ENCODE measurements at places on chromosomes 12 and 14.

- DNase-seq: no peak
Measured at GRCh38 chr14:96805956-96806355, 8.8 kb downstream of the VRK1 start.

DNA sequence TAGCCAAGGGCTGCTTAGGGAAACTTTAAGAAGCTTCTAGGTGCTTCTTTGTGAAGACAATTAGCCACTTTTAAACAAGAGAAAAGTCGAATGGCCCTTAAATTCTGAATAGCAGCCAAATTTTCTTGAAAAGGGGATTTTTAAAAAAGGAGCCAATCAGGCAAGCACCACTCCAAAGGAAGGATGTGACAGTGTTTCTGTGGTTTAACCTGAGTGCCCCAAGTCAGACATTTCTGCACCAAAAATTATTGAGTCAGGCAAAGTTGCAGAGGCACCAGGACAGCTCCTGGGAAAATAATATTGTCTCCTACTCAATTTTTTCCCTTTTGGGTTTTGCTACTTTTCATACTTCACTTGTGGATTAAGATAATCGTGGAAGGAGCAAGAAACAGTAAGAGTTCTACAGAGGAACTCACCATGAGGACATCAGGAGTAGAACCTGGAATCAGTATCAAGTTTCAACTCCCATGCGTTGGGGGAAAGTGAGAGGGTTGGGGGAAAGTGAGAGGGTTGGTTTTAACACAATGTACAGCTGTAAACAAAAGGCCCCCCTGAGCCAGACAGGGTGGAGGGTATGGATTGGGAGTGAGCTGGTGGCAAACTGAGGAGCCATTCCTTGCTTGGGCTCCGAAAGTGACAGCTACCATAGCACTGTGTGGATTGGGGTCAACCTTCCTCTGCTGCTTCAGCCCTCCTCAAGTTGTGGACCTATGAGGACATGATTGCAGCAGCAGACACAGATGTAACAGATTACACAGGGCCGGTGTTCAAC, 90.8 kb downstream of the SLC38A1 start:
- no peak for DNase-seq

DNA sequence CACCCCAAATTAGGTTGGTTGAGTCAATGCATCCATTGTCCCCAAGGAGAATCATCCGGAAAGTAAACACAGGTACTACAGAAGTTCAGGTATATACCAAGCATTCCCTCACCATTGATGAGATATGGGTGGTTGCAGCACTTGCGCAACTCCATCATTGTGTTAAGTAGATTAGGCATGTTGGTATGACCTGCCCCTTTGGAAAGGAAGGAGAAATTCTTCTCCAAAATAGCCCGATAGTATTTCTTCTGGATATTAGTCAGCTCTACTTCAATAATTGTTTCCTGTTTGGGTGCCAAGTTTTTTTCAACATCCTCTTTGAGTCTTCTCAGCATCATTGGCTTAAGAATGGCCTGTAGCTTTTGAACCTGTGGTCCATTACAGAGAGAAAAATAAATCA, 21.3 kb upstream of the SUPT16H start:
- no peak for DNase-seq

- DNase-seq: no peak
Measured at GRCh38 chr12:108400481-108400880, 61.4 kb upstream of the CMKLR1 start.

DNA sequence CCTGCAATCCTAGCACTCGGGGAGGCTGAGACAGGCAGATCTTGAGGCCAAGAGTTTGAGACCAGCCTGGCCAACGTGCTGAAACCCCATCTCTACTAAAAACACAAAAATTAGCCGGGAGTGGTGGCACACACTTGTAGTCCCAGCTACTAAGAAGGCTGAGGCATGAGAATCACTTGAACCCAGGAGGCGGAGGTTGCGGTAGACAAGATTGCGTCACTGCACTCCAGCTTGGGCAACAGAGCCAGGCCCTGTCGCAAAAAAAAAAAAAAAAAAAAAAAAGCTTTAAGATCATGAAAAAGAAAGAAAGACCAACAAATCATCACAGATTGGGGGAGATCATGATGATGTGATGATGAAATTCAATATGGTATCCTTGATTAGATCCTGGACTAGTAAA, 30.6 kb downstream of the WDR89 start:
- DNase-seq: no peak

GRCh38 chr12:49293056-49293956, 1.6 kb upstream of the PRPH start:
- no peak for DNase-seq

DNA sequence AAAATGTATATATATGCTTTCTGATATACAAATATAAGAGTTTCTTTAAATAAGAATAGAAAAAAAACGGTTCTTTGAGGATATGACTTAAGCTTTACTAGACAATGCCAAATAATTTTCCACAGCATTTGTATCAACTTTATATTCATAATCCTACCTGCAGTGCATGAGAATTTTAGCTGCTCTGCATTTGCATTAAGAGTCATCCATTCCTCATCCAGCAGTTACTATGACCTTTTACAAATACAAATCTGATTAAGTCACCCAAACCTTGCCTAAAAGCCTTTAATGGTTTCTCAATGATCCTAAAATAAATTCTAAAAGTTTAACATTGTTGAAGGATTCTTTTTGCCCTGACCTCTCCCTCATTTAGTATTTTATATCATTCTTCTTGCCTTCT, 116.5 kb downstream of the MGAT4C start:
- DNase-seq: no peak

DNA sequence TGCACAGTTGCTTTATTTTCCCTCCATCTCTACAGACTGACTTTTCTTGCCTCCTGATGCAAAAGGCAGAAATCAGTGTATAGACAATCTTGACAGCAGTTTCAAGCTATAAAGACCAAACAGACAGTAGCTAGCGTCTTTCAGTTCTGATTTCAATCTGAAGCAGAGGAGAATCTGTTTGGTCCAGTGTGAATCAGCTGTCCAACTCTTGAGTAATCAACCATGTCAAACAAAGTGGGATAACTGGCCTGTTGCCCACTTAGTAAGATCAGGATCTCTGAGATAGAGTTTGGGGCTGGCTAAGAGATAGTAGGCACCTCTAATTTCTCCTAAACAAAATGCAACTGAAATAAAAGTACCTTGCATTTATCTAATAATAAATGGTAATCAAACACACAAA, 797.4 kb upstream of the FBXO33 start:
- DNase-seq: no peak

- DNase-seq: no peak
Measured at GRCh38 chr12:16323010-16323409, 24.4 kb upstream of the MGST1 start.

- DNase-seq: no peak
Measured at GRCh38 chr12:117816-118345, 51.3 kb downstream of the IQSEC3 start.

DNA sequence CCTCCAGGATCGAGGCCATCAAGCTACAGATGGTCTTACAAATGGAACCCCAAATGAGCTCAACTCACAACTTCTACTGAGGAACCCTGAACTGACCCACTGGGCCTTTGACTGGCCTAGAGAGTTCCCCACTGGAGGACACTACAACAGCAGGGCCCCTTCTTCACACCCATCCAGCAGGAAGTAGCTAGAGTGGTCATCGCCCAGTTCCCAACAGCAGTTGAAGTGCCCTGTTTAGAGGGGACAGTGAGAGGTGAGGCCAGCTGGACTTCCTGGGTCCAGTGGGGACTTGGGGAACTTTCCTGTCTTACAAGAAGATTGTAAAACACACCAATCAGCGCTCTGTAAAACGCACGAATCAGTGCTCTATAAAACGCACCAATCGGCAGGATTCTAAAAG, 247.9 kb upstream of the BTG1 start:
- no peak for DNase-seq

GRCh38 chr12:50221228-50222008, 54.2 kb upstream of the CERS5 start:
- no peak for DNase-seq

GRCh38 chr12:16163146-16163545, 114.3 kb downstream of the SLC15A5 start:
- DNase-seq: no peak

DNA sequence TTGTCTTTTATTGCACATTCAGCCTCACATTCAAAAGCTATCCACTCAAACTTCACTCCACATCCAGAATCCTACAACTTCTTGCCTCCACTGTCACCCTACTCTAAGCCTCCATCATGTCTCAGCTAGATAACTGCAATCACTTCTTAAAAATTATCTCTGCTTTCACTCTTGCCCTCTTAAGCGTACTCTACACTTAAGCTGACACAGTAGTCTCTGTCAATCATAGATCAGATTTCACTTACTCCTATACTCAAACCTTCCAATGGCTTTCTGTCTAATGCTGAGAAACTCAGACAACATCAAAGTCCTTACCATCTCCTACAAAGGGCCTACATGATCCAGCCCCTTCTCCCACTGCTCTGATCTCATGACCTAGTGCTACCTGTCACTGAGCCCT, 304.1 kb downstream of the ITPR2 start:
- no peak for DNase-seq

DNA sequence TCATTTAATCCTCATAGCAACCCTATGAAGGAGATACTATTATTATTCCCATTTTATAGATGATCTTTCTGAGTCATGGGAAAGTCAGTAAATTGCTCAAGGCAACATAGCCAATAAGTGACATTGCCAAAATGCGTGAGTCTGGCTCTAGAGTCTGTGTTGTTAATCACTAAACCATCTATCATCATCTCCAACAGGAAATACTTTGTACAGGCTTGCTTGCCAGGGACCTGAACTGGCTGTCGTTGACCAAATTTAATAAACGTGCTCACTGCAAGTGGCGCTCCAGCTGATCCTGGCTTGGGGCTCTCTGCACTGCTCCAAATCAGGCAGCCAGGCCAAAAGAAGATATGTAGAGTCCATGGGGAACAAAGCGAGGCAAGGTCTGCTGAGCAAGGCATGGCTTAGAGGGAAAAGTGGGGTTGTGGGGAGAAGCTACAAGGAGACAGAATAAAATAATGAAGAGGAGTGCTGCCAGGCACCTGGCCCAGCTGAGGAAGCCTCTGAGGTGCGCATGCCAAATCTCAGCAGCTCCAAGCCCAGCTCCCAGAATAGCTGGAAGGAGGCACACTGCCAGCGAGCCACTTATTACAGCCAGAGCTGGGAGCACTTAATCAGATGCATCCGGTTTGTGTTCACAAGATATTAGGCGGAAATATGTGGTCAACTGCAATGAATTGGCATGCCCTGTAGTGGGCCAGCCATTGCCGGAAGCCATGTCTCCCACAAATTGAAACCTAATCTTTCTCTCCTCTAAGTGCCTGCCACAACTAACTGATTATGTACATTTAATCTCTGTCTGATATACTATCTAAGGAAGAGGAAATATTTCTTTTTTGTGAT, 43.3 kb upstream of the PTPRO start:
- DNase-seq: no peak

DNA sequence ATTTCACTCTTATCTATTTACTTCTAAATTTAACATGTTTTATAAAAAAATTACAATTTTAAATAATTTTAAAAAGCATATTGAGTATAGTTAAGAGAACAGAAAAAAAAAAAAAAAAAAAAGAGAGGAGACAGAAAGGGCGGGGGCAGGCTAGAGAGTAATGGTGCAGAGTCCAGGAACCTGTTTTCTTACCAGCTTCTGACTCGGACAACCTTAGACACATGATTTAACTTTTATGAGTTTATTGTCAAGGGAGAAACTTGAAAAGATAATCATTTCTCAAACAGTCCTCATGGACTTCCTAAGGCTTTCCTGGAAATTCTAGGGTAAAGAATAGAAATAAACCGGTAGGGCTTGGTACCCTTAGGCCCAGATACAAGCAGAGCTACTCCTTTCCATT, 84.3 kb downstream of the RPS6KA5 start:
- DNase-seq: no peak

DNA sequence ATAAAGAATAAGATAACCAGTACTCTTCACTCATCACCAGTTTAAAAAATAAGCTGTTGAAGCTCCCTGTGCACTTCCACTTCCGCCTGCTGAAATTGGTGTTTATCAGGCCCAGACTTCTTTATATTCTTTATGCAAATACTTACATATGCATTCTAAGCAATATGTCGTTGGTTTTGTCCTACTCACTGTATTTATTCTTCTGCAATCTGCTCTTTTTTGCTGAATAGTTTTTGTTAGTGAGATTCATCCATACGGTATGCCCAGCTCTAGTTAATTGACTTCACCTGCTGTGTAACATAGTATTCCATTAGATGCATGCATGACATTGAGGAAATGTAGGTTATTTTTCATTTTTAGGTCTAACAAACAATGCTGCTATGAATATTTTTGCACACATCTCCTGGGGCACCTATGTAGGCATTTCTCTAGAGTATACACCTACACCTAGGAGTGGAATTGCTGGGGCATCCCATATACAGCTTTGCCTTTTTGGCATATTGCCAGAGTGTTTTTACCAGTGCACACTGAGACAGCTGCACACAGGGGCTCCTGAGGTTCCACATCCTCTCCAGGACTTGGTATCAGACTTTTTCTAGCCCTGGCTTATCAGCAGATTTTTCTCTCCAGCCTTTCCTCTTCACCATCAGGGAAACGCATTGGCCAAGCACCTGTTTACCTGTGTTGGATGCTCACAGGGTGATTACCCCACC, 1.0 kb upstream of the NRIP2 start:
- DNase-seq: no peak

- DNase-seq: no peak
Measured at GRCh38 chr14:29637411-29637810, 290.2 kb downstream of the PRKD1 start.

DNA sequence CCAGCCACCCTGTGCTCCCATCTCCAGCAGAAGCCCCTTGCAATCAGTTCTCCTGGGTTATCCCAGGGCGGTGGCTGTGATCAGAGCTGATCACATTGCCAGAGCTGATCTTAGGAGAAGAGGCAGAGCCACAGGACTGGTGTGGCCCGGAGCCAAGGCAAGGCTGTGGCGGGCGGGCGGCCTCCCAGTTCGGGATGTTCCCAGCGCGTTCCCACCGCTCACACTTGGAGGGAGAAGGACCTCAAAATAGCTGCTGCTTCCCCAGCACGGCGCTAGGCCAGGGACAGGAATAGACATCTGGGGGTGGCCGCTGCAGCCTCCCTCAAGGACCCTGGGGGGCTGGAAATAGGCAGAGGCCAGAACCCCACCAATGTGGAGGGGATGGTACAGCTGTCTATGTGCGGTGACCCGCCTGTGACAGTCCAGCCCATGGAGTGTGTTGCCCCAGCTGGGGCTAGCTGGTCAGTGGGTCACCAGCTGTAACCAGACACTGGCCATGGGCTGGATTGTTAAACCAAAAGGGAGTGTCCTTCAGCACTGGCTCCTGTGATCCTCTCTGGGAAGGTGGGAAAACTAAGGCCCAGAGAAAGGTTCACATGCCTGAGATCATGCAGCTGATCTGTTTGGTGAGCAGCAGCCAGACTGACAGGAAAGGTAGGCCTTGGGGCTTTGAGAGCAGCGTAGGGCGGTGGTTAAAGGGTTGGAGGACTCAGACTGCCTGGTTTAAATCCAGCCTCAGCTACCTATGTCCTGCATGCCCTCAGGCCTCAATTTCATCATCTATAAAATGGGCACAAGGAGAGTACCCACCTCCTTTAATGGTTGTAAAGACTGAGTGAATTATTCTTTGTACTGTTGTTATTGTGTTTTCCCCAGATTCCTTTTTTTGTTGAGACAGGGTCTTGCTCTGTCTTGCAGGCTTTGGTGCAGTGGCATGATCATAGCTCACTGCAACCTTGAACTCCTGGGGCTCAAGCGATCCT, 8.0 kb upstream of the POP5 start:
- DNase-seq: no peak

All from activated naive CD8-positive, alpha-beta T cell treated with anti-CD3 and anti-CD28 coated beads, Interleukin-2, amount 10 ng/mL, durations not matched to agents 7 days and 5 days (primary cell).